Activated CD4-positive, alpha-beta memory T cell treated with anti-CD3 and anti-CD28 coated beads, Interleukin-2, amount 10 ng/mL, durations not matched to agents 7 days and 5 days (primary cell): ENCODE measurements at places on chromosomes 13 and 19.

DNA sequence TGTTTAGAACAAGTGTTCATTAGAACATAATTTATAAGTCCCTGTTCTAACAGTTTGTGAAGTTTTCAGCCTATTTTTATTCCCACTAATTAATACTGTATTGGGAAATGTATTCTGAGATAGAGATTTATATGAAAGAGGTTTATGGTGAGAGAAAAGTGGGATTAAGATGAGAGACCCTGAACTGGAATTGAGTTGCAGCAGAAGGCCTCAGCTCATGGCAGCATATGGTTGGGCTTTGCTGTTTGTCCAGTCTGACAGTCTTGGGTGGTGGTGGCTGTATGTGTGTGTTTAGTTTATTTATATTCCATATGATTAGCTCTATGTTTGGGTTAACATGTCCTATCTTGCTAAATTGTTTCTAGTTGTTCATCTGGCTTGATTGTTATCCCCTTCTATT, 575.1 kb downstream of the SLITRK5 start:
- DNase-seq: no peak

- DNase-seq: no peak
These were observed 19.3 kb downstream of the RUBCNL start for GRCh38 chr13:46367617-46368327.

DNA sequence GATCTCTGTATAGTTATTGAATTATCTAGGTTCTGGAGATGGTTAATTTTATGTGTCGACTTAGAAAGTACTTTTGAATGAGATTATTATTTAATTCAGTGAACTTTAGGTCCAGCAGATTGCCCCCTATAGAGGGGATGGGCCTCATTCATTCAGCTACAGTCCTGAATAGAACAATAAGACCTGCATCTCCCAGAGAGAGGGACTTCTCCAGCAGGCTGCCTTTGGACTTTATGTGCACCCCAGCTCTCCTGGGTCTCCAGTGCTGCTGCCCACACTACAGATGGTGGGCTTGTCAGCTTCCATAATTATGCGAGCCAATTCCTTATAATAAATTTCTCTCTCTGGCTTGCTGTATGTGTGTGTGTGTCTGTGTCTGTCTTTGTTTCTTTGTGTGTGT, 39.3 kb upstream of the KL start:
- DNase-seq: no peak

- DNase-seq: no peak
These were observed 580.4 kb downstream of the UQCRFS1 start for GRCh38 chr19:28632371-28633080.

GRCh38 chr19:4536798-4537197, 1.8 kb upstream of the PLIN5 start:
- no peak for DNase-seq

DNA sequence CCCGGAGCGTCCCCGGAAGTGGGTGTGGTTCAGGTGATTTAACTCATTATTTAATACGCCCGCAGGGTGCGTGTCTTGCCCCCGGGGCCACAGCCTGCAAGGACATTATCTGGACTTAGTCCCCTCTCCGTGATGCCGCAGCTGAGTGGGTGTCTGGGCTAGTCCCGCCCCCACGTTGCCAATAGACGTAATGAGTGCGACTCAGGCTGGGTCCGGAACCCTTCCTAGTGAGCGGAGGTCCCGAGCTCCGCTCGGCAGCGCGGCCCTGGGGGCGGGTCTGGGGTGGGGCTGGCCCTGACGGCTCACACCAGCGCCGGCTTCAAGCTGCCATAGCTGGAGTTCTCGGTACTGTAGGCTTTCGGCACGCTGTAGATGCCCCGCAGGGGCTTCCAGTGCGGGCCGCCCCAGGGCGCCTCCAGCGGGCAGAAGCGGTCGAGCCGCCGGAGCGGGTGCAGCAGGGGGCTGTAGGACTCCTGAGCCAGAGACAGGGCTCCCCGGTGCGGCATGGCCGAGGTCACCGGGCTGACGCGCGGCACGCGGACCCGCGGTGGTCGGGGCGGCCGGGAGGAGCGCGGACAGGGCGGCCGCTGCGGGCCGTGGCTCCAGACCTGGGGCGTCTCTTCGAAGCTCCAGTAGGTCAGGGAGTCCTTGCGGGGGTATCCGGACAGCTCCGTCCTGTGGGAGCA, 918 bp upstream of the LHB start:
- peak; percentile 72 for DNase-seq

GRCh38 chr19:52138278-52138982, 1.3 kb downstream of the ZNF616 start:
- DNase-seq: no peak

GRCh38 chr13:42594481-42595252, 20.7 kb downstream of the TNFSF11 start:
- DNase-seq: peak; percentile 58

DNA sequence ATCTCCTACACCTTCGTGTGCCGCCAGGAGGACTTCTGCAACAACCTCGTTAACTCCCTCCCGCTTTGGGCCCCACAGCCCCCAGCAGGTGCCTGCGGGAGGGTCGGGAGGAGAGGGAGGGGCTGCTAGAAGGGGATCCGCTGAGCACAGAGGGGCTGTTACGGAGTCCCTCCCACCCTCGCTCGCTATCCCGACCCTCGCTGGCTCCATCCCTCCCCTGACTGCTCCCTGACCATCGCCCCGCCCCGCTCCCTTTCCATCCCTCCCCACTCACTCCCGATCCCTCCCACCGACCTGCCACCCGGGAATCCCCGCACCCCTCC, 780 bp downstream of the CD177 start:
- no peak for DNase-seq

DNA sequence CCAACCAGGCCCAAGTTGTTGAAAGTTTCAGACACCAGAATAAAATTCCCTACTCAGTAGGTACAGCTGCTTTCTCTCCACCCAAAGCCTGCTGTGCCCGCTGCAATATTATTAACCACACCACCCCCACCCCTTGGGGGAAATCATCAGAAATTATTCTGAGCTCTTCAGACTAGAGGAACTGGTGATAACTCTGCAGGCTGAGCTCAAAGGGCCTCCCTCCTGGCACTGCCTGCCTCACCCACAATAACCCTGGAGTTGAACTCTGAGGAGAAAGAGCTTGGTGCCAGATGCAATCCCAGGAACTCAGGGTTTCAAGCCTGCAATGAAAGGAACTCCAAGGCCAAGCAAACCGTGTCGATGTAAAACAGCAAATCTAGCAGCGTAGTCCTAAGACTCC, 381.7 kb upstream of the ZNF507 start:
- no peak for DNase-seq

- DNase-seq: no peak
These were observed 856.6 kb upstream of the KLHL1 start for GRCh38 chr13:70964874-70965273.

- no peak for DNase-seq
These were observed 69.4 kb downstream of the TSC22D1 start for GRCh38 chr13:44506719-44507118.

DNA sequence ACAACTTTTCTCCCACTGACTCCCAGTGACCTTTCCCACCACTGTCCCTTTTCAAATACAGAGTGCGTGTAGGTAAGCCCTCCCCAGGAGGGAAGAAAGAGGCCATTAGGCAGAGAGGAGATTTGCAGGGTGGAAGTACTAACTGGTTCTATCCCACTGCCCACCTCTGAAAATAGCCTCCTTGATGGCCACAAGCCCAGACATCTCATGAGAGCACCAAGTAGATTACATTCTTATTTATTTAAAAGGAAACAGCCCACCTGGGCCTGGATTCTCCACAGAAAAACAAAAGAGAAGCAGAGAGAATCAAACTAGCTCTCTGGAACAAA, 445.3 kb downstream of the FOXO1 start:
- DNase-seq: no peak

GRCh38 chr19:23799321-23799720, 40.6 kb upstream of the ZNF681 start:
- DNase-seq: peak; percentile 36

DNA sequence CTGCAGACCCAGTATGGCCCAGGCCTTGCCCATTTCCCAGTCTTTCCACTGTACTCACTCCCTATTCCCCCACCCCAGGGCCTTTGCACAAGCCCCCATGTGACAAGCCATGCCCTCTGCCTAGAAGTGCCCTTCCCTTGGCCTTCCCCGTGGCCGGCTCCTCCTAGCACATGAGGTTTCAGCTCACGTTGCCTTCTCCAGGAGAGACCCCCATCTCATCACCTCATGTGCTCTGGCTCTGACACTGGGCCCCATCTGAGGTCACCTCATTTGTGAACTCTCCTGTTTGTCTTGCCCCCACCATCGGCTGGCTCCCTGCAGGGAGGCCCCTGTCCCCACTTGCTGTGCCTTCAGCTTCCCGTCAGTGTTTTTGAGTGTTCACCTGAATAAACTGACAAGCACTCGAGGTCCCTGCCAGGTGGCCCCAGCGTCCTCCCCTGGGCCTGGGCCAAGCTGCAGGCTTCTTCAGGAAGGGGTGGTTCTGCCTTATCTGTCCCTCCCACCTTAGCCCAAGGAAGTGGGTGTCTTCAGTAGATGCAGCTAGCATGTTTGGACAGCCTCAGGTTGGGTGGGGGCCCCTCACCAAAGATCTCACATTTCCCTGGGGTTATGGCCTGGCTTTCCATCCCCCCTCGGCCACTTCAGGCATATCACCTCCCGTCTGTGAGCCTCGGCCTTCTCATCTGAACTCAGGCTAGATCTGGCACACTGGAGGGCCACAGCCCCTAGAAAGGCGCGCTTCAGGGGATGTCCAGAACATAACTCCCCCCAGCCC, 3.8 kb upstream of the SLC25A42 start:
- no peak for DNase-seq

GRCh38 chr13:99982036-99982730, 599 bp downstream of the ZIC2 start:
- no peak for DNase-seq

DNA sequence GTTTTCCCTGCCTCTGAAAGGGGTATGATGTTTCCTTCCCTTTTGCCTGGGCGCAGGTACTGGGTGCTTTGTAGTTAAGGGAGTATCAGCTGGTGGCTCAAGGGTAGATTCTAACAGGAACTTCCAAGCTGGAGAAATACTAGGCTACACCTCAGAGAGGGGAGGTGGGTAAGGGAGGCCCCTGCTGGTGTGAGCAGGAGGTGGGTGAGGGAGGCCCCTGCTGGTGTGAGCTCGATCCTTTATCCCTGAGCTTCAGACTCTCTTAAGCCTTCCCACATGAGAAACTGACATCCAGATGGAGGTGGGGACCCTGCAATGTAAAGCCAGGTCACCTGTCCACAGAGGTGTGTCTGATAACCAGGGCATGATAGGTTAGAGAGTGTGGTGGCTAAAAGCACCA, 32.1 kb downstream of the CYP2B6 start:
- no peak for DNase-seq

DNA sequence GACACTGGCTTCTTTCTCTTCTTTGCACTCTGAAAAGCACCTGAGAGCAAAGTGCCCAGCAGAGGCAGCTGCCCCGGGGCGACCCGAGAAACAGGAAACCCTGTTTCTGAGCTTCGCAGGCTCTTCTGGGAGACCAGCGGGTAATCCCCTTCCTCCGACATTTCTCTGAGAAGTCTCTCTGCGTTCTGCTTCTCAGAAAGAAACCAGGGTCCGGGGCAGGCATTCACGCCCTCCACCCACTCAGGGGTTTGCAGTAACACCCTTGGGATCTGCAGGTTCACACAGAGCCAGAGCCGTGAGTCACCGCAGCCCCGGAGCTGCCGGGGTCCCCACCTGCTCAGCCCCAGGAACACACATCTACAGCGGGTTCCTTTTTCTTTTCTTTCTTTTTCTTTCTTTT, 86.0 kb downstream of the GADD45B start:
- peak; percentile 80 for DNase-seq

DNA sequence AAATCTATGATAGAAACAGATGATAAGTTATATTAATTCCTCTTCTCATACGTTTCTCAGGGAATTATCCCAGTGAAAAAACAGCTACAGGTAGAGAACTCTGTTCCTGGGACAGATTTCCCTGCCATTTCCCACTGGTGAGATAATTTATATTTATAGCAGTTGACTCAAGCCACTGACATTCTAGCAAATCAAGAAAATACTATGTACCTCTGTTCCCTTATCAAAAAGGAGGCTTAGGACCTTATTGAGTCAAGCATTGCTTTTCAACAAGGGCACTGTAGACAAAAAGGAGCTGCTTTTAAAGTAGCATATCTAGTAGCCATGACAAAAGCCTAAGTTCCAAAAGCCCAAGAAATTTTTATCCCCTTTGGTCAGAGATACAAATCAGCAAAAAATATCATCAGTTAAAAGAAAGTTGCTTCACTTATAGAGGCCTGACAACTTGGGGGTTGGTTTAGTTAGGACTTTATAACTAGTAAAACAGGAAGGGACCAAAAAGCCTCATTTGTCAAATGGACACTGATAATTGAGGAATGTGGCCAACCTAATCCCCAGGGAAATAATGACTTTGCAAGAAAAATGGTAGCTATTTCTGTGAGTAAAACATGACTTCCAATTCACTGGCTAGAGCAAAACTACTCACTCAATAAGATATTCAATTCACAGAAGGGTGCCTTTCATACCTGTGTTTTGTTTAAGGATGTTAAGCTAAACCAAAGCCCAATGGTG, 652.5 kb downstream of the SLITRK1 start:
- DNase-seq: no peak

DNA sequence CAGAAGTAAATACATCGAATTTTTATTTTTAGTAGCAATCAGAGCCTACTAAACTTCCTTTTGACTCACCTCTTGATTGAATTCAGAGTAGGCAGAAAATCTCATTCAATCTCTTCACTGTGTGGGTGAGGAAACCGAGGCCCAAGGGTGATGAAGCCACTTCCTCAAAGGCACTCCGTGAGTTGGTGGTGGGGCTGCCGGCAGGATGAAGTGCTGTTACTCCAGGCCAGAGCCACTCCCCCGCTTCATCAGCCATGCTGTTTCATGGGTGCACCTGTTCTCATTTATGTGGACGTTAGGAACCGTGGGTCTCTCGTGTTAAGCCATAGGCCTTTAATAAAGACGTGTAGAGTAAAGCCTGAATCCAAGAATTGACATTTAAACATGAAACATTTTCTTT, 13.2 kb downstream of the ING1 start:
- peak; percentile 83 for DNase-seq

GRCh38 chr19:18591735-18592385, 3.3 kb downstream of the REX1BD start:
- no peak for DNase-seq

DNA sequence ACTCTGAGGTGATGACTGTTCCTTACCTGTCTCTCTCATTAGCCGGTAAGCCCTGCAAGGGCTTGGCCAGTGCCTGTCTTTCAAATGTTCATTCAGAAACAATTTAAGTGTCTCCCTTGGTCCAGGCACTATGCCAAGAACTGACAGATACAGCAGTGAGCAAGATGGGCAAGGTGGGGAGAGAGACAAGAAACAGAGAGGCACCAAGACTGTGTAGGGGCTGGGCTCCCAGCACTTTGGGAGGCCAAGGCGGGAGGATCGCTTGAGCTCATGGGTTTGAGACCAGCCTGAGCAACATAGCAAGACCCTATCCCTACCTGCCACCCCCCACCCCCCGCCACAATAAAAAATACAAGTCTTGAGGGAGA, 1.3 kb upstream of the CCNE1 start:
- no peak for DNase-seq

DNA sequence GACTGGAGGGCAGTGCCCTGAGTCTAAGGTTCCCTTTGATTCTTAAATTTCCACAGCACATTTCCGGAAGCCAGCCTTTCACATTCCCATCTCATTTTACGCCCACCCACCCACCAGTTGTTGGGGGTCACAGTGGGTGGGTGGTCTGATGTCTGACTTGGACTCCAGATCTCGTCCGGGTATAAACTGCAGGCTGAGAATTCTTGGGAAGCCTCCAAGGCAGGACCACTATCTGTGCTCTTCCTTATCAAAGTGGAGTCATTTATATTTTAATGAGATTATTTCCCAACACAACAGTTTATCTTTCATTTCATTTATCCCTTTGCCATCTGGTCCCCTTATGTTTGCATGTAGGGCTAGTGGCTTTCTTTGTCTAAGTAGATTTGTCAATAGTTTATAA, 3.6 kb upstream of the FAM124A start:
- no peak for DNase-seq
